ENCODE measurements at places on chromosomes 7 and 10. TPM values are rescaled to one million over a fixed set of nuclear protein-coding genes. Genes with fewer than 3 reads are reported as not detected.

- no peaks in the 10 kb centered on the region for H3K36me3 ChIP-seq
- no peak overlapping the region for H3K27ac ChIP-seq
- no peaks in the 10 kb centered on the region for H3K27me3 ChIP-seq
Measured at GRCh38 chr10:7696545-7696944, 6.6 kb upstream of the ITIH2 start.

GRCh38 chr7:105218939-105219770, 169.6 kb downstream of the SRPK2 start:
- H3K4me3 ChIP-seq = no peak overlapping the region
- H3K36me3 ChIP-seq = no peaks in the 10 kb centered on the region
- no peak for DNase-seq
- H3K4me1 ChIP-seq = peaks cover 42% of the 10 kb centered on the region
- H3K27me3 ChIP-seq = no peaks in the 10 kb centered on the region

- peaks cover 11% of the 10 kb centered on the region for H3K4me1 ChIP-seq
- H3K4me3 ChIP-seq = no peak overlapping the region
- H3K36me3 ChIP-seq = no peaks in the 10 kb centered on the region
- H3K27ac ChIP-seq = no peak overlapping the region
- no peak for DNase-seq
Measured at GRCh38 chr7:22672846-22673680, 53.9 kb upstream of the IL6 start.

DNA sequence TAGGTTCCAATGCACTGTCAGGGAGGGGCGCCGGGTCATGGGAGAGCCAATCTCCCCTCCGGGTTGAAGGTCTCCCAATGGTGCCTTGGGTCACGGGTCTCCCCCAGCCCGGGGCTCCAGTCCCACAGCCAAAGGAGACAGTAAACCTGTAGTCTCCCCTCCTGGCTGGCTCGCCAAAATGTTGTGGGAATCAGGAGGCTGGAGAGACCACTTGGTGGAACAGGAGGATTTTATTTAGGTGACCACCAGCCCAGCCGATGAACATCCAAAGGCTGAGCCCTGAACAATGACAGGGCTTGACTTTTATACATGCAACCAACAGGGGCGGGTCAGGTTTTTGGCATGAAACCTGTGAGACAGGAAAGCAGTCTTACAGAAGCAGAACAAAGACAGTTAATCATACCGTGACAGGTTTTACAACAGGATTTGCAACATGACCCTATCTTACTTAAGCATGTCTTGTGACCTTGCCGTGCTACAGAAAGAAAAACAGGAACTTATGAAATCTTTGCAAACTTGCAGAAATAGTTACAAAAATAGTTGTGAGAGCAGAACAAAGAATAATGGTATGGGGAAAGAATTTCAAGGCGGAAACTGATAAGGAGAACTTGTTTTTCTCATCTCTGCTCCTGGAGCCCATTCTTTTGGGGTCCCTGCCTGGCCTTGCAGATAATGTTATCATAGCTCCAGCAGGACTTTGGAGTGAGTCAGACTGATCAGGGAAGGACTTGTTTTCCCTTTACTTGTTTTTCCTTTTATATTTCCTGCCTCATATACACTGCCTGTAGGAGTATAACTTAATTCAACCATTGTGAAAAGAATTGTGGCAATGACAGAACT, 7.1 kb downstream of the ERV3-1 start:
- peaks cover 2% of the 10 kb centered on the region for H3K36me3 ChIP-seq
- H3K27me3 ChIP-seq = no peaks in the 10 kb centered on the region
- no peak overlapping the region for H3K4me3 ChIP-seq
- no peak for DNase-seq

HNRNPF gene
- total RNA-seq = 333 TPM
